ENCODE measurements at places on chromosomes 4 and X.

- DNase-seq: peak; percentile 22
Observed at GRCh38 chrX:11792461-11793421, 34.7 kb downstream of the MSL3 start.

- no peak for DNase-seq
Observed at GRCh38 chr4:151233600-151233999, 43.4 kb upstream of the PRSS48 start.

DNA sequence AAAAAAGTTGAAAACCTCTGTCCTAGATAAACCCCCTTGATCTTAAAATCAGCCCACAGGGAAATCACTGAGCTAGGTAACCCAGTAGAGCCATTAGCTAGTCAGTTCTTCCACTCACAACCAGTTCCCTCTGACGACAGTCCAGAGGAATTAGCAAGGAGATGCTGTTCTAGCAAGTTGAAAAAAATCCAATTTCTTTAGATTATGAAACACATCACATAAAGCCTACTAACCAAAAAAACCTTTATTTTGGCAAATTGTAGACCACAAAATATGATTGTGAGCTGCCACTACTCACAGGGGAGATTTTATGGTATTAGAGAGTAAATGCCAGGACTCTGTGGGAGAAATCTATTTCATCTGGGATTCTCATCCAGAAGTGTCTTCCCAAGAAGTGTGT, 22.6 kb downstream of the ADAMTS3 start:
- no peak for DNase-seq

DNA sequence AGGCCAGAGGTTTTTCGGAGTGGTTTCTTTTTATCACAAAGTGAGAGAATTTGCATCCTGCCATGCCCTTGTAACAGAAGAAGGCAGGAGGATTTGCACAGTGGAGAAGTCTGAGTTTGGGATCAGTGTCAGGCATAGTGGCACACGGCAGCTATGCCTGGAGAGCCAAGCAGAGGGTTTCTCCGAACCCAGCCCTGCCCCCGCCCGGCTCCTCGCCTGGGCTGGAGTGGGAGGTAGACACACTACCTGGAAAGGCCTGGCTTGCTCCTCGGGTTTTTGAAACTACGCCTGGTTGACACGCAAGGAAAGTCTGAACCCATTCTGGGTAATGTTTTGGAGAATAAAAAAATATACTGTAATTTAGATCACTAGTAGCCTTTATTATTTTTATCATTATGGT, 1653.6 kb upstream of the TENM3 start:
- no peak for DNase-seq

- no peak for DNase-seq
Observed at GRCh38 chrX:13843150-13843721, 26.3 kb upstream of the GPM6B start.

- DNase-seq: no peak
Observed at GRCh38 chrX:74346088-74346487, 42.1 kb downstream of the ZCCHC13 start.

DNA sequence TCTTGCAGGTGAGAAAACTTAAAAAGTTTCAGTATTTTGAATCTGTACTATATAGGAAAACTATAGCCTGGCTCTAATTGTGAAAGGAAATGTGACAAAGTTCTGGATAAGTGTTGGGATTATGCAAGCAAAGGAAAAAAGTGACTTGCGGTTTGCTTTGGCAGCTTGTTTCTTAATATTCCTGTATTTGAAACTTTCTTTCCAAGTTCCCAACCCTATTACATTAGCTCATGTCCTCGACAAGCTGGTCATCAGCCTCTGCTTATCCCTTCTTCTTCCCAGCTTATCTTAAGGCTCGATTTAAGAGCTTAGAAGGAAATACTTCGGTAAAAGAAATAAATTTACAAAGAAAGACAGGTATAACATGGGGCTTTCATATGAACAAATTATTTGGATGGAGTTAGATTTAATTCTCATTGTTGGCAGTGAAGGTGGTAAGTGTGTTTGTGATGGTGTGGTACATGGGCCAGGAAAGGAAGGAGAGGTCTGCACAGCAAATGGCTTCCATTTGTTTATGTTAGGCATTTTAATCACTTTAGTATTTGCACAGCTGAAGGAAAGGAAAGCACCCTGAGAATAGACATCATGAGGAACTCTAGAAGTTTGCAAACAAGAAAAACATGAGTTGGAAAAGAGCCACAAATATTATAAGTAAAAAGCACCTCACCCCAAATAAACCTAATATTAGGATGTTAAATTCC, 5.1 kb upstream of the MYOZ2 start:
- no peak for DNase-seq

- DNase-seq: no peak
Observed at GRCh38 chrX:110532581-110532931, 173.9 kb downstream of the RTL9 start.

- no peak for DNase-seq
Observed at GRCh38 chr4:161704040-161704439, 459.8 kb downstream of the FSTL5 start.

DNA sequence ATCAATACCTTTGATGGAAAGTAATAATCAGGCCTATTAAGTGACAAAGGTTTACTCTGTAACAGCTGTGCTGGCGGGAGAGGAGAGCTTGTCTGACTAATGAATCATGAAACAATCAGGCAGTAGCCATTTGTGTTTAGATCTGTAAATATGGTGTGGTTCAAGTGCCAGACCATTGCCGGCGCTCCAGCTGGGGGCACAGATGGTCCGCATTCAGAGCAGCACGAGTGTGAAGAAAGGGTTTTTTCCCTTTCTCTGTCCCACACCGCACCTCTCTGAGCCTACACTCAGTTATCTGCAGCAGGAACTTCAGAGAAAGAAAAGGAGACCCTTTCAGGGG, 111.3 kb upstream of the PAQR3 start:
- DNase-seq: no peak

DNA sequence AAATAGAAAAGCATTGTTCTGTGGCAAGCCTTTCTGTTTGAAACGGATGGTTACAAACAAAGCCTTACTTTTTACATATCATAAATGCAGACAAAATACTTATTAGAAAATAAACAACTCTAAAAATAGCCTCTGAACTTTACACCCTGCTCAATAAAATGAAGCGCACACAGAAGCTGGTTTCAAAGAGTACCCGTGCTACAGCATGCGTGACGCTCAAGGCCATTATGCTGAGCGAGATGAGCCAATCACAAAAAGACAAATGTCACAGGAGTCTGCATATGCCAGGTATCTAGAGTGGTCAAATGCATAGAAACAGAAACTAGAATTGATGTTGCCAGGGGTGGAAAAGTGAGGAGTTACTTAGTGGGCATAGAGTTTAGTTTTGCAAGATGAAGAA, 326.5 kb upstream of the GATB start:
- no peak for DNase-seq

DNA sequence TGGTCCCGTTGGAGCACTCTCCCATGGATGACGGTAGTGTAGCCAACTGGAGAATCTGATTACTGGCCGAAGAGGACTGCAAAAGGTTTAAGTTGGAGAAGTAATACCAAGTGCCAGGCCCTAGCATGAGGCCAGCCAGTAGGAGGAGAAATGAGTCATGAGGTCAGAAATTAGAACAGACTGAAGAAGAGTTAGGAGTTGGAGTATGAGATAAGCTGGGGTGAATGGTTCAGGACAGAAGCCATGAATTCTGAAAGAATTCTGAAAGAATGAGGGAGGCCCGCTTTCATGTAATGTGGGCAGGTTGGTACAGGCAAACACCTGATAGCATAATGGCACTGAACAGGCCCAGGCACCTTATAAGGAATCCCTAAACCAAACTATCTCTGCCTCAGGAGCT, 18.4 kb upstream of the STK26 start:
- no peak for DNase-seq

DNA sequence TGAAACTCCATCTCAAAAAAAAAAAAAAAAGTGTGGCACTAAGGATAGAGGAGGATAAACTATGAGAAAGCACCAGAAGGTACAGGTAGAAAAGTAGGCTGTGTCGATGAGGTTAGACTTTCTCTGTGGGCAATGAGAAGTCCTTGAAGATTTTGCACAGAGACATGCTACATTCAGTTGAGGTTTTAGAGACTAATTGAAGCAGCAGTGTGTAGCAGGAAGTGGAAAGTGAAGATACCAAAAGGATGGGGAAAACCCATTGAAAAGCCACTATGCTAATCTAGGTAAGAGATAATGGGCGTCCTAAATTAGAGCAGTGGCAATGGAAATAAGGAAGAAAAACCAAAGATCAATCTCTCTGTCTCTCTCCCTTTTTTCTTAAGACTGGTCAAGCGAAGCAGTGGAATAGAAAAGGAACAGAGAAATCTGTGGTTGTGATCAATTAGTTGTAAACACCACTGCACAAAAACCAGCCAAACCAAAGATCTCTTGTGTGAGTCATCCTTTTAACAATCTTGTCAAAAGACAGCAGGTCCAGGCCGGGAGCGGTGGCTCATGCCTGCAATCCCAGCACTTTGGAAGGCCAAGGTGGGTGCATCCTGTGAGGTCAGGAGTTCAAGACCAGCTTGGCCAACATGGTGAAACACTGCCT, 3.5 kb downstream of the SPINK2 start:
- DNase-seq: no peak

- peak; percentile 41 for DNase-seq
Observed at GRCh38 chrX:102599084-102599950, at the start of gene ARMCX5. ARMCX5 (plus strand) TSS chrX:102599515; CDS start chrX:102602142, 2,627 bp downstream.

GRCh38 chr4:4869731-4870571, 10.5 kb downstream of the MSX1 start:
- DNase-seq: no peak

GRCh38 chr4:129223945-129224344, 128.0 kb downstream of the C4orf33 start:
- no peak for DNase-seq

DNA sequence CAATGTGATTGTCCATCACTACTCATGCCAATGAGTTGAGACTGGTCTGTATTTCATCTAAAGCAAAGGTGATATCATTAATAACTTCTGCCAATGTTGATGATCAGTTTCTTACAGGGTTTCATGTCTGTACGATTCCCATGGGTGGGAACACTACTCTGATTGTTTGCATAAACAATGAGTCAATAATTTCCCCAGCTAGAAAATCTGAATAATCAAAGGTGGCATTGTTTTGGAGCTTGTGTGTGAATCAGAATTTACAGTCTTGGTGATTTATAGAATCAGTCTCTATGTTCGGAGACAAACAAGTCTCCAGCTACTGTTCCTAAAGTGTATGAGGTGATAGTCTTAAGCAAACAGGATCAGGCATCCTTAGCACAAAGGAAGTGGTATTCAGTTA, 35.5 kb upstream of the PARM1 start:
- no peak for DNase-seq

DNA sequence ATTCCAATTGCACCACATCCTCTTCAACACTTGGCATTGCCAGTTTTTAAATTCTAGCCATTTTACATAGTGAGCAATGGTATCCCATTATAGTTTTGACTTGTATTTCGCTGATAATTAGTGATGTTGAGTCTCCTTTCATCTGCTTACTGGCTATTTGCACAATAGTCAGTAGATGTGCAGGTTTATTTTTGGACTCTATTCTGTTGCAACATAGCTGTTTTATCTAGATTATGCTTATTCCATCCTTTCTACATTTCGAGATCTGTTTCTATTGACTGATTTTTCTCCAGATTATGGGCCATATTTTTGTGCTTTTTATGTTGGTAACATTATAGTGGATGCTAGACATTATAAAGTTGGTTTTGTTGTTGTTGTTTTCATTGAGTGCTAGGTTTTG, 106.1 kb downstream of the WWC2 start:
- DNase-seq: no peak

DNA sequence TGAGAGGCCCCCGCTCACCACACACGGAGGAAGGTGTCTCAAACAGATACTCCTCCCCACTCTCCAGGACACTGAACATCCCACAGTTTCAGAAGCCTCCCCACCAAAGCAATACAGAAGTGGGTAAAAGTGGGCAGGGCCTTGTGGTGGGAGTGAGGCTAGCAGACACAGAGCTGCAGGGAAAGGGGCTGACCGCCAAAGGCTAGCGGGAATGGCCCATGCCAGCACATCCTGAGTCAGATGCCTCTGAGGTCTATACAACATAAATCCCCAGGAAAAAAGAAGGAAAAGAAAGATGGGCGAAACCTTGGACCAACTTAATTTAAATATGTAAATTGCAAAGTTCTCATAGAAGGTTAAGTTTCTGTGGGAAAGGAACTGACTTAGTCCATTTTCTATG, 21.9 kb upstream of the ARHGAP10 start:
- no peak for DNase-seq

DNA sequence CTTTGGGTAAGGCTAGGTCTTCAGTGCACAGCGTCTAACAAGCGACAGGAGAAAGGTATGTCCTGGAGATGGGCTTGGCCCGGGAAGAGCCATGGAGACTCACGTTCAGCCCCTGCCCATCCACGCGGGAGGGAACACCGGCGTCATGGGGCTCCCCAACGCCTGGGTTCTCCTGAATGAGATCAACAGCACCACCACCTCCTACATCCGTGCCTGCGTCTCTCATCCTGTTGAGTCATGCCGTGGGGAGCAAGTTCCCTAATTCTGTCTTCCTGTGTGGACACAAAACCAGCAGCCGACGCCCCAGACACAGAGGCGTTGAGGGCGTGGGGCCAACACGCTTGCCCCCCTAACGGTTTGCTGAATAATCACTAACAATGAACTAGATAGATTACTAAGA, 20.1 kb upstream of the IL3RA start:
- DNase-seq: no peak

GRCh38 chrX:74467656-74468055, 46.4 kb downstream of the SLC16A2 start:
- DNase-seq: no peak

GRCh38 chrX:1883772-1884171, 268.9 kb downstream of the ASMT start:
- no peak for DNase-seq

- DNase-seq: no peak
Observed at GRCh38 chr4:48462363-48462762, 20.8 kb upstream of the SLC10A4 start.

- DNase-seq: no peak
Observed at GRCh38 chr4:15161439-15161838, 159.2 kb downstream of the CPEB2 start.

DNA sequence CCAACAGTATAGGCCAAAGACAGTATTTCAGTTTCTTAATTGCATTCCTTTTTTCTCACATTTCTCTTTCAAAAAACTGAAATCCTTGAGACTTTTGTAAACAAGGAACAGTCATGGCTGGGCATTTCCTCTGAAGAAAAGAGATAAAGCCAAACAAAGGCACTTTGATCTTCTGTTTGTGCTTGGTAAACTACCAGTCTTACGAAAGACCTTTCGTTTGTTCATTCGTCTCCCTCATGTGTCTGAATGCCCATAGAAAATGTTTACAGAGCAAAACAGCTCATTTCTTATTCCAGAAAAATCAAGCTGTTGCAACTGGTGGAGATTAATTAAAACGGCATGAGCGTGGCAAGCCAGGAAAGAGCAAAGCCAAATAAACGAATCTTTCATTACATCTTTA, 178.0 kb downstream of the GASK1B start:
- no peak for DNase-seq

DNA sequence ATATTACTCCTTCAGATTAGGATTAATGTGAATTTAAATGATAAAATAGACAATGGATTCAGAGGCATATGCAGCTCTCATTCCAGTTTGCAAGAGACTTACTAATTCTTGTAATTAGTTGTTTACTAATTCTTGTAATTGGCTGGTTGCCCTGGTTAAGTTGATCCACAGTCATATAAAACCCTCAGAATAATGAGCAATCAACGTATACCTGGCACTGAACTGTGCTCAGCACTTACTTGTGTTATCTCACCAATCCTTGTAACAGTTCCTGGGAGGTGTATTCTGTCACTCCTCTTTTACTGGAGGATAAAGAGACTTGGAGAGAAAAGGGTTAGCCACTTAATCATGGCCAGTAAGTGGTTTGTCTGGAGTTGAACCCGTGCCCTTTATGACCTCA, 10.5 kb downstream of the HERC5 start:
- DNase-seq: no peak

- DNase-seq: no peak
Observed at GRCh38 chrX:143615851-143616250, 20.1 kb downstream of the SLITRK4 start.
